HAP-1 (cell line): ENCODE measurements at places on chromosomes 11 and 22.

DNA sequence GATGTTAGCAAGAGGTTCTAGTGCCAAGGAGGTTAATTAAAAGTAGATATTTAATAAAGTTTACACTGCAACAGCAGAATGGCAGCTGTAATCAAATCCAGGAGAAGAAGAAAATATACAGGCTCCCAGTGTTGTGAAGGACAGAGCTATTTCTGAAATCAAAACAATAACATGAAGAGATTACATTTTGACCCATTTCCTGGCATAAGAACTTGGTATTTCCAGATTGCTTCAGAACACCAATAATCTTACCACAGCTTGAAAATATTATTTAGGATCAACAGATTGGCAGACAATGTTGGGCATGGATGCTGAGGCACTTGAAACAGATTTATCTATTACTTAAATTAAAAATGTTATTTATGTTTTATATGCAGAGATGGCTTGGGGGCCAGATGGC lies 692.5 kb downstream of the KCNA4 start:
- no peak for DNase-seq

DNA sequence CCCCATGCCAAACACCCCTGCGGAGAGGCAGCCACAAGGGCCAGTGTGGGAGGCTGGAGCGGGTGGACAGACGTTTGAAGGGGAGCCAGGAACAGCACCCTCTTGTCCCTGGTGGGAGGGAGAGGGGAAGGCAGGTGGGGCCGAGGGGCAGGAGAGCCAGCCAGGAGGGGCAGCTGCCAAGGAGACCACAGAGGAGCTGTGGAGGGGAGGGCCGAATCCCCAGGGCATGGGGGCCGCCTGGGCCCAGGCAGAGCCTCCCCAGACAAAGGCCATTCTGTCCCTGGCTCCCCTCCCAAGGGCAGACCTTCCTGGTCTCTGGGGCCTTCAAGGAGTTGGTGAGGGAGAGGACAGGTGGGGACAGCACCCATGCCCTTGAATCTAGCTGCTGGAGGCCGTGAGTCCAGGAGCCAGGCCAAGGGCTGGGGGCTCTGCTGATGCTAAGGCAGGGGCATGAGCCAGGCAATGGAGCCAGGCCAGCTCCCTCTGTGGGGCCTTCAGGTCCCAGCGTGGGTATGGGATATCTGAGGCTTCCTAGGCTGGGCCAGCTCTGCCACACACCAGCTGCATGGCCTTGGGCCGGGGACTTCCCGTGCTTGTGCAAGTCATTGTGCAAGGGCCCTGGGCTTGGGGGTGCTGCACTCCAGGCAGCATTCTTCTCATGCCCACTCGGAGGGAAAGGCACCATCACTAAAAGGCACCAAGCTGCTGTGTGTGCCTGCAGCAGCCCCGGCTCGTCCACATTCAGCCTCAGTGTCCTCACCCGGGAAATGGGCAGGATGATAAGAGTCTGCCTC lies 11.4 kb downstream of the EMID1 start:
- DNase-seq: no peak

DNA sequence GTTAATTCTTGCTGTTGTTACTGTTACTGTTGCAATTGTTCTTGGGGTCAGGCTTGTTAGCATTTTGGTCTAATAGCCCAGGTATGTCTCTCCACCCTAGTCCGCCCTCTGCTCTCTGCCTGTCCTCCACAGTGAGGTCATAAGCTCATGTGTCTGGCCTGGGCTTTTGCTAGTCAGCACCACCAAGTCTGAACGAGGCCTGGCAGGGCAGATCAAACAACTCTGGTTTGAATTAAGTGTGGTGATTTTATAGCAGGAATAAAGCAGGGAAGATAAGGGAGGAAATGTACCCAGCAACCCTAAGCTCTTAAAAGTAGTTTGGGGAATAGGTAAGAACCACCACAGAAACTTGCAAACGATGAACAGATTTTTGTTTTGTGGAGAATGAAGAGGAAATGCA lies 98.7 kb downstream of the ABTB2 start:
- DNase-seq: no peak

DNA sequence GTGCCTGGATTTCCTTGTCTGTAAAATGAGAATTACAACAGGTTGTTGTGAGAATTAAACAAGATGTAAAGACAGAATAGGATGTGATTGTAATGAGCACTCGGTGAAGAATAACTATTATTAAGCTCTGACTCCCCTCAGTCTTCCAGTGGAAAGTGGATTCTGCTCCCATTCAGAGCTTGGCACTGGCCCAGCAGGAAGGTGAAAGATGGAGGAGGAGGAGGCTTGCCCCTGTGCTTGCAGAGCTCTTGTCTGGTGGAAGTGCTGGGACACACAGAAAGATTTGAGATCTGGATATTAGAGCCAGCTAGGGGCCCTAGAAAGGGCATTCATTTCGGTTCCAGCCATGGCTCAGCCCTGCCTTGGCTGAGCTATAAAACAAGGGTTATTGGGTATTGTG lies 28.2 kb downstream of the PHLDB1 start:
- DNase-seq: no peak

GRCh38 chr11:61683961-61684869 lies 4.0 kb downstream of the DAGLA start:
- DNase-seq: no peak

DNA sequence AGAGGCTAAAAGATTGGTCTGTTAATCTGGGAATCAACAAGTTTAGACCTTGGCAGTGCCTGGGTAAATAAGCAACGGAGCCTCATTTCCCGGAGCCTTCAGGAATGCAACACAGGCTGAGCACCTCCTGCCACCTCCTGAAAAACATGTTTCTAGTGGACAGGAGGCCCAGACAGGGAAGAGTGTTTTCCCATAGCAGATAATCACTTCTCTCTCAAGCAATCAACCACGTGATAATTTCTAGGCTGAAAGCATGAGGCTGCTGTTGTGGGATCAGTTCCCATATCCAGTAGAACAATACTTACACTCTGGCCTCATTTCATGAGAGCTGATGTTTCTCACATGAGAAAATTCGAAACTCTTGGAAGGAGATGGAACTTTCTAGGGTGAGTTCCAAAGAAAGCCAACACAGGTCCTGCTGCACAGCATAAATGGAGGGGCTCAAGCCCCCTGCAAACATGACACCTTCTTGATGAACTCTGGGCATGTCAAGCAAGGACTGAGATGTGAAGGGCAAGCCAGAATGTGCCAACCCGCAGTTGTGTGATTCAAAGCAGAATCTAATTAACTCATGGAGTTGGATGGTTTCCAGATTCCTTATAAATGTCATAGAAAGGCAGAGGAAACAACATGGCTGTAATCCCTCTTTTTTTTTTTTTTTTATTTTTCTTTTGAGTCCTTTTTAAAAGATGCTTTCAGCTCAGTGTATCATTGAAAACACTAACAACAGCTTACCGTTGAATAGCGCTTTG lies 228.5 kb upstream of the SESN3 start:
- DNase-seq: no peak

GRCh38 chr11:83363312-83363711 lies 77.1 kb upstream of the CCDC90B start:
- peak; percentile 38 for DNase-seq

DNA sequence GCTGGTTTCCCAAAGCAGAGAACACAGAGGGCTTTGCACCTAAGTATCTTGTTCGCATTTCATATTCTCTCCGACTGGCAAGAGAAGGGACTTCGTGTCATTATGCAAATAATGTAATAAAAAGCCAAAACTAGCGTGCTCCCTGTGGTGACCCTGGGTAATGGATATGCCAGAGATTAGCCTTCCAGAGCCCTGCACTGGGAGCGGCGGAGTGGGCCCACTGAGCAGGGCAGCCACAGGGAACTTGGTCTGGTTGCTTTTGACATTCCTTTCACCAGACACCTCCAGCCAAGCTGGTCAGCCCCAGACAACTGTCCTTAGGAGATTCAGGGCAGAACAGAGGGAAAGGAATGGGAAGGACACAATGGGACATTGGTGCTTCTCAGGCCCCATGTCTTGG lies 56.1 kb downstream of the FLI1 start:
- no peak for DNase-seq

DNA sequence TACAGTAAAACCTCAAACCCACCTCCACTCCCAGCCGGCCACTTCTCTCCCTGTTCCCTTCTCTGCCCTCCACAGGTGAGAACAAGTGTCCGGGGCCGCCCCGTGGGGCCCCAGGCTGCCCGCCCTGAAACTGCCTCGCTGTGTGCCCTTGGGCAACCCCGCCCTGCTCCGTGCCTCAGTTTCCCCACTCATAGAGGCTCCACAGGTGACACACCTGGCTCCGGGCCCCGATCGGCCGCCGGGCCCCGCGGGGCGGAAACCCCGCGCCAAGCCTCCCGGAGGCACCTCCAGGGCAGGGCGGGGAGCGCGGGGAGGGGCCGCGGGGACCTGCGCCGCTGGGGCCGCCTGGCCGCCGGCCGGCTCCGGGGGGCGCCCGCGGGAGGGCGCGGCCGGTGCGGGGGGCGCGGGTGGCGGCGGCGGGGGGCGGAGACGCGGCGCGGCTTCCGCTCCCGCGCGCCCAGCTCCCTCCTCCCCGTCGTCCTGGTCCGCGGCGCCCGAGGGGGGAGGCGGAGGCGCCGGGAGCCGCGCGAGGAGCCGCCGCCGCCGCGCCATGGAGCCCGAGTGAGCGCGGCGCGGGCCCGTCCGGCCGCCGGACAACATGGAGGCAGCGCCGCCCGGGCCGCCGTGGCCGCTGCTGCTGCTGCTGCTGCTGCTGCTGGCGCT lies at the start of gene LRP5:
Gene LRP5 (plus strand): TSS at position 475 of the 663 bp plus-strand sequence. CDS start 124 bp downstream, at position 599.
- peak; percentile 12 for DNase-seq

DNA sequence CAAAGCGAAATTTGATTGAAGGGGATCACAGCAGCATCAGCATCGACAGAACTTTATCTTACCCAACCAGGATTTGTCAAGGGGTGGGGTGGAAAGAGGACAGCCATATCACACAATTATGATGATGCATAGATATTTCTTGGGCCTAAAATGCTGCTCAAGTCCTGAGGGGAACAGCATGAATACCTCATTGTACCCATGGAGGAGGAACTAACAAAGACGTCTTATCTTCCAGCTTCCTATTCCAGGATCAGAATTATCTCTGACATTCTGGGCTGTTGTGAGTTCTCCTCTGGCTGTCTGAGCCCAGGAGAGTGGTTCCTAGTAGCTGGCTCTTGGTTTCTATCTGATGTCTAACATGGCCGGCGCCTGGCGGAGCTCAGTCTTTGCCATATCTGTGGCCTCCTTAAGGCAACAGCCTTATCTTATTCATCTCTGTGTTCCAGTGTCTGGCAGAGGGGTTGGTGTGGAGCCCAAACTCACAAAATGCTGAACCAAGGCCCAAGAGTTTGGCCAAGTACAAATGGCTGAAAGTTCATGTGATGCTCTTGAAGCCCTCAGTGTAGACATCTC lies 68.2 kb upstream of the TIMP3 start:
- DNase-seq: no peak

- DNase-seq: no peak
Observed at GRCh38 chr22:22111267-22111751, 128.7 kb upstream of the TOP3B start.

GRCh38 chr11:122814401-122814800 lies 23.9 kb upstream of the CRTAM start:
- DNase-seq: no peak

GRCh38 chr11:105024394-105024793 lies 1.4 kb upstream of the CASP5 start:
- no peak for DNase-seq

DNA sequence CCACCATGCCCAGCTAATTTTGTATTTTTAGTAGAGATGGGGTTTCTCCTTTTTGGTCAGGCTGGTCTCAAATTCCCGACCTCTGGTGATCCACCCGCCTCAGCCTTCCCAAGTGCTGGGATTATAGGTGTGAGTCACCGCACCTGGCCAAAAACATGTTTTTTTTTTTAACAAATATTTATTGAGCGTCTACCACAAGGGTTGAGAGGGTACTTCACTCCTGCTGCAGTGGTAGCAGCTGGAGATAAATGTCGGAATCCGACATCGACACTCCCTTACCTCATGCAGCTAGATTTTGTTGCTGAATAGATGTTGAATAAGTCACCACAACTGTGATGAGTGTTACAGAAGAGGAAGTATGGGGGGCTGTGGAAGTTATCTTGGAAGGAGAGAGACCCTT lies 971 bp downstream of the DNAJB13 start:
- DNase-seq: no peak

DNA sequence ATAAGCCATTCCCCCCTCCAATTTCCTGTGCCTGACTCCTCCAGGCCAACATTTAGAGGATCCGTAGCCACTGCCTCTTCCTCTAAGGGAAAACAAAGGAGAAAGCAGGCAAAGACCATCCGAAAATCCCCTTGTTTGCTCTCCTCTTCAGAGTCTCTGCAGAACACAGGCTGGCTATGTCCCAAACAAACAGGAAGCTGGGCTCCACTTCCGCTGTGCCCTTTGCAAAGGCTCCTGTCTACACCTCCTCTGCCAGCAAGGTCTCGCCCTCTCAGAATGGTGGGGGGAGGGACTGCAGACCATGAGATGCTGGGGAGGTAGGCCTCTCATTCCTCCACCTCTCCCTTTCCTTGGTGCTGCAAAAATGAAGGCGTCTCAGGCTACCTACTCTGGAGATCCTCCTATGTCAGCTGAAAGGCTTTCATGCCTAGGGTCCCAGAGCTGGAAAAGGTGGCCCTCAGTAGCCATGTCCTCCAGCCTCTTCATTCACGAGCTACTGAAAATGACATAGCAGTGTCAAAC lies 596.2 kb downstream of the BUD13 start:
- no peak for DNase-seq

DNA sequence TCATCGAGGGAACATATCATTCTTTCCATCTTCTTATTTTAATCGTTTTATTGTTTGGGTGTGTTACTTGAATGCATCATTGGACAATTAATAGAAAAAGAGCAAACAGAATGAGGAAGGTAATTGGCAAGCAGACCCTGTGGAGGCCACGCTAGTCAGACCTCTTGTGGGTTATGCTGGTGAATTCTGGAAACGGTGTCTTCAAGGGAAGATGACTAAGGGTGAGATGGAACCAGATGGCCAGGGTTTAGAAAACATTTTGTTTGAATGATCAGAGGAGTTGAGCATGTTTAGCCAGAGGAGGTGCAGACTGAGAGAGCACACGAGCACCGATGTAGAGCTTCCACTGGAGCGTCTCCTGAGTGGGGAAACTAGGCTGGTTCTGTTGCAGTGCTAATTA lies 8.5 kb downstream of the ST14 start:
- no peak for DNase-seq

GRCh38 chr11:44179173-44179572 lies 83.7 kb downstream of the EXT2 start:
- no peak for DNase-seq

DNA sequence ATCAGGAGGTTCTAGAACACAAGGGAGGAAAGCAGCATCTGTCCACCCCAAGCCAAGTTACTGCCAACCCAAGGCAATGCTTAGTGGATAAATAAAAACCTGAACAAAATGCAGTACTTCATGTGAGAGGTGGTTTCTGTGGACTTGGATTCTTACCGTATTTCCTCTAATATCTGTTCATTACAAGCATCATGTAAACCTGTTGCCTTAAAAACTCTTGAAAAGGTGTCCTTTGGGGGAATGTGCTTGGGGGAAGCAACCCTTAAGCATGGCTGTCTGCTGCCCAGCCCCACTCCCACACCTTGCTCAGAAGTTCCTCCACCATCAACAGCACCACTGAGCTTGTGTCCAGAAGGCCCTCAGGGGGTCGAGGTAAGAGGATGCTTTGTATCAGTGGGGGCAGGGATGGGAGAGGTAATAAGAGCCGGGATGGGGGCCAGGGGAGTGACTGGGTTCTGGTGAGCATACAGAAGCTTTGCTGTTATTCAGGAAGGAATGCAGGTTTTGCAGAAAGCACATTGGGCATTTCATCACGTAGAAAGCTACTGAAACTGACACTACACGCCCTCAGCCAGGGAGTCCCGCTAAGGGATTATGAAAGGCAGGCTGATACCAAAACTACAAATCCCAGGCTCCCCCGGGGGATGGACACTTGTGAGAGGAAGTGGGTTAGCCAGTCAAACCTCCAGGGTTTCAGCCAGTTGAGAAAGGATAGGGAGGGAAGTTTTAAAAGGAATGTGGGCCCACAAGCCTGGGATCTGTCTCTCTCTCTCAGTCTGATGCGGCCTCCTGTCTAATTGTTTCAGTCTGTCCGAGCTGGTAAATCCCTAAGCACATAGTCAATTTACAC lies 52.0 kb downstream of the KCNJ1 start:
- peak; percentile 69 for DNase-seq
